ENCODE measurements at places on chromosomes 5 and 9. TPM values are rescaled to one million over a fixed set of nuclear protein-coding genes. Genes with fewer than 3 reads are reported as not detected.

The PRRX2 gene
- polyA plus RNA-seq: 1.2 TPM

The C5orf15 gene
- 7.9 TPM for polyA plus RNA-seq

DNA sequence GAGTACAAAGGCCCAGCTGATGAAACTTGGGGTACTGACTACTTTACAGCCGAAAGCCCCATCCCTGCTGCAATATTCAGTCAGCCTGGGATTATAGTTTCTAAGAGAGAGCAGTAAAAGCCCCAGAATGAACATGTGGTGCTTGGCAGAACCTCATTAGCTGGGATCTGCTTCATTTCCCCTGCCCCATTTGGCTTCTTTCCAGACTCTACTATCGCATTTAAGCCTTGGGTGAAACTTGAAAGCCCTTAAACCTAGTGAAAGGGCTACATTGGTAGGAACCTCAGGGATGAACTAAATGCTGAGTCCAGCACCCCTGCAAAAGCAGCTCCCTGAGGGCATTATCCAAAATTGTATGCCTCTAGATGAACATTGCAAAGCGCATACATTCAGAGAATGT is 631.1 kb downstream of the ACTL7B start:
- no peak for DNase-seq

DNA sequence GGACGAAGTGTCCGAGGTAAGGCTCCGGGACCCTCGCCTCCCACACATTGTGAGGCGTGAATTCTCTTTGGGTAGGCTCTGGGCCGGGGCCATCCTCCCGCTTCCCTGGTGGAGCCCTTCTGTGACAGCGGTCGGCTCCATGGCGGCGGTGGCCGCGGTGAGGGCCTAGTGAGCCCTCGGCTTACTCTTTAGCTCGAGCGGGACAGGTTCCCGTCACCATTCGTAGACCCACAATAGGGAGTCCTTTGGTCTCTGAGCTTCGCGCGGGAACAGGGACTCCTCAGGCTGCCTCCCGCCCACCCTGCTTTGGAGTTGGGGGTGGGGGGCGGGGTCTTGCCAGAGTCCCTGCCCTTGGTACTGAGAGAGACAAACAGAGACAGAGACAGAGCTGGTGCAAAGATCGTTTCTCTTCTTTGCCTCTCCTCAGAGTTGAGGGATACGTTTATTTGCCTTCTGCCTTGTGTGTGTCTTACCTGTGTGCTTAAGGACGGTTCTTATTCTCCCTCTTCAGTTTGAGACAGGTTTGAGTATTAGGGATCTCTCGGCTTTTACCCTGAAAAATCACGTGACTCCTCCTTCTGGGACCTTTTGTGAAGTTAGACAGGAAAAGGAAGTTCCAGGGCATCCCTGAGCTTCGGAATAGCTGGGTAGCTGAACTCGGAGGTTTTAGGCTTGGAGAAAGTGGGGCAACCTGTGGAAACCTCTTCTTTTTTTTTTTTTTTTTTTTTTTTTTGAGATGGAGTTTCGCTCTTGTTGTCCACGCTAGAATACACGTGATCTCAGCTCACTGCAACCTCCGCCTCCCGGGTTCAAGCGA is 833 bp downstream of the ANKHD1 start:
- no peak for DNase-seq

DNA sequence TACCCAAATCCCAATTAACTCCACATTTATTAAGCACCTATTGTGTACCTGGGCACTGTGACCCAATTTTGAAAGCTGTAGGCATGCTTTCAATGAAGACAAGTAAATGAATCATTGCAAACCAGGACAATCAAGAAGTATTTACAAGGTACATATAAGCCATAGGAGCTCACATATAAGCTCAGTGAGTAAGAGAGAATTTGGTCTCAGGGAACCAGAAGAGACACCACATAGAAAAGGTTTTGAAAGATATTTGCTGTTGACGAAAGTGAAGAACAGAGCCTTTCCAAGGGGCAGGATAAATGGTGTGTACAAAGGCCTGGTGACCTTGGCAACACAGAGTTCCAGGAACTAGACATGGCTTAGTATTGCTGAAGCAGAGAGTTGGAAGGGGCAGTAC is 187.6 kb downstream of the CD180 start:
- no peak for DNase-seq

- DNase-seq: no peak
Observed at GRCh38 chr5:116492776-116493175, 81.8 kb downstream of the SEMA6A start.

GRCh38 chr5:149610589-149611255 is 29.4 kb downstream of the ARHGEF37 start:
- DNase-seq: no peak

The TRIM7 gene
- polyA plus RNA-seq: 2.4 TPM

The XRCC4 gene
- polyA plus RNA-seq: 0.91 TPM

- no peak for DNase-seq
Observed at GRCh38 chr5:154465169-154465568, 12.9 kb downstream of the HAND1 start.

The ENHO gene
- polyA plus RNA-seq: 1.7 TPM

The FRMD3 gene
- polyA plus RNA-seq: 0.91 TPM

The PDE6A gene
- polyA plus RNA-seq: not detected

The PPP2CA gene
- polyA plus RNA-seq: 29.5 TPM

The CATSPER3 gene
- 2.2 TPM for polyA plus RNA-seq

DNA sequence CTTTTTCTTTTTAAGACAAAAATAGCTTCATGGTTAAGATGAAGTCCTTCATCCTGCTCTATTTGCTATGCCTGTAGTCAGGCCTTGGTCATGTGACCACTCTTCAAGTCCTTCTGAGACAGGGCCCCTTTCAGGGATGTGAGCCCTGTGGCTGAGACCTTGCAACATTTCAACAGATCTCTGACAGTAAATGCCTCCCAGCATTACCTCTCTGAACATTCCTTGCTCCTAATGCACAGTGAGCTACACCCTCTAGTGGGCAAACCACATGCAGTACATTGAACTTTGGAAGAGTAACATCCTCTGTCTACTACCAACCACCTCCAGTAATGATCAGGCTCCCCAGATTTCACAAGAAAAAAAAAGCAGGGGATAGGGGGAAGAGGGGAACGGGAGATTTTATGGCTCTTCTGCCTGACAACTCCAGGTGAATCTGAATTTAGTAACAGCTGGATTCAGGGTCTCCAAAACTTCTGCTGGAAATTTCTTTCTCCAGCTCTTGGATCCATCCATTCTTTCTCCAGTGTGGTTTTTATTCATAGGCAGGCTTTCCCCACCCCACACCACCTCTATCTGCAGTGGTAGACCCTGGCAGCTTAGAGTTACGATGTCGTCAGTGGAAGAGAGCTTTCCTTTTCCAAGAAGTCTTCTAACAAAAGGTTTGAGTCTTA is 8.9 kb upstream of the FBXO38 start:
- no peak for DNase-seq

- no peak for DNase-seq
Observed at GRCh38 chr5:155342956-155343355, 329.4 kb downstream of the KIF4B start.

The PHF24 gene
- polyA plus RNA-seq: 0.11 TPM

- no peak for DNase-seq
Observed at GRCh38 chr5:173629628-173630027, 13.2 kb upstream of the BOD1 start.

- no peak for DNase-seq
Observed at GRCh38 chr5:58156973-58157701, 302.7 kb downstream of the PLK2 start.

The CEL gene
- polyA plus RNA-seq: 4,565 TPM

GRCh38 chr5:148393390-148393741 is 9.6 kb downstream of the FBXO38 start:
- DNase-seq: no peak

DNA sequence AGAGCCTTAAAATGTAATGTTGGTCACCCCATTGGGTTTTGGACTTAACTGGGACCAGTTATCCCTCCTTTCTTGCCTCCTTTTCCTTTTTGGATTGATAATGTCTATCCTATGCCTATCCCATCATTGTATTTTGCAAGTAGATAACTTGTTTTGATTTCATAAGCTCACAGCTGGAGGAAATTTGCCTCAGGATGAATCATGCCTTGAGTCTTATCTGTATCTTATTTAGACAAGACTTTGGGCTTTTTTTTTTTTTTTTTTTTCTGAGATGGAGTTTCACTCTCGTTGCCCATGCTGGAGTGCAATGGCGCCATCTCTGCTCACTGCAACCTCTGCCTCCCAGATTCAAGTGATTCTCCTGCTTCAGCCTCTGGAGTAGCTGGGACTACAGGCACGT is 443.3 kb downstream of the DNAH5 start:
- no peak for DNase-seq

The ROR2 gene
- polyA plus RNA-seq: 1.2 TPM

DNA sequence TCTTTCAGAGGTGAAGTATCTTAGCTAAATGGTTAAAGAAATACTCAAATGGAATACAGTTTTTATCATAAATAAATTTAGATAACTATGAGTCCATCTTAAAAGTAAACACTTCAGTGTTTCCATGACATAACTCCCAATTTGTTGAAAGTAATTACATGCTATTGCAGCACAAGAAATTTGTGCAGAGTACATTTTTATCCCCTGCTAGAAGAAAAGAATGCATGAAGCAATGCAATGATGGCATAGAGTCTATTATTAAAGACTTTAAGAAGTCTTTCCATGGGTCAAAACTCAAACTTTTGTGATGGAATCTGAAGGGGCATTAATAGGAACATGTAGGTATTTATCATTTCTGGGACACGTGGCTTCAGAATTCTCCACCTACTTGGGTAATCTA is 106.6 kb upstream of the DPYSL3 start:
- no peak for DNase-seq

- no peak for DNase-seq
Observed at GRCh38 chr9:89668216-89668865, 63.5 kb downstream of the GADD45G start.

DNA sequence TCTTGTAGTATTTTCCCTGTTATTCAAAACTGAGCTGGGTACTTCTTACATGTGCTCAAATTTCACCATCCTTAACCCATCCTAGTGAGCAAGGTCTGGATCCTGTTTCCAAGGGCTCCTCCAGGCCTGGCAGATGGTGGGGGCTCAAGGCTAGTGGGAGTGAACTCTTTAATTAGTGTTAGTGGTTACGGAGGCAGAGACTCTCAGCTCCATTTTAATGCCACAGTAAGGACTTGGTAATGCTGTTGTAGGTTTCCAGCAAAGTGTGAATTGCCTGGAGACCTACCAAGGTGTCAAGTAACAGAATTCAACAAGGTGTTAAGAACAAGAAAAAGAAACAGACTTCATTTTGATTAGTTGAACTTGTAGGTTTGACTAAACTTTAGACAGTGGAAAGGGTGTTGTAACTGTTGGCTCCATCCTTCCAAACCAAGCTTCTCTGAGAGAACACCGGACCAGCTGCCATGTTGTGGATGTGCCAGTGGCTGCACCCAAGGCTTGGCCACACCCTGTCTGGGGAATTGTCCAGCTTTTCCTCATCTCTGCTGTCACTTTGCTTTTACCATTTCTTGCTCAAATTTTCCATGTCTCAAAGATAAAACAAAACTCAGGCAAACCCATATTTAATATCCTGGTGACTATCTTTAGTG is 98.7 kb downstream of the ADCY2 start:
- DNase-seq: no peak

The KCNV2 gene
- not detected for polyA plus RNA-seq

DNA sequence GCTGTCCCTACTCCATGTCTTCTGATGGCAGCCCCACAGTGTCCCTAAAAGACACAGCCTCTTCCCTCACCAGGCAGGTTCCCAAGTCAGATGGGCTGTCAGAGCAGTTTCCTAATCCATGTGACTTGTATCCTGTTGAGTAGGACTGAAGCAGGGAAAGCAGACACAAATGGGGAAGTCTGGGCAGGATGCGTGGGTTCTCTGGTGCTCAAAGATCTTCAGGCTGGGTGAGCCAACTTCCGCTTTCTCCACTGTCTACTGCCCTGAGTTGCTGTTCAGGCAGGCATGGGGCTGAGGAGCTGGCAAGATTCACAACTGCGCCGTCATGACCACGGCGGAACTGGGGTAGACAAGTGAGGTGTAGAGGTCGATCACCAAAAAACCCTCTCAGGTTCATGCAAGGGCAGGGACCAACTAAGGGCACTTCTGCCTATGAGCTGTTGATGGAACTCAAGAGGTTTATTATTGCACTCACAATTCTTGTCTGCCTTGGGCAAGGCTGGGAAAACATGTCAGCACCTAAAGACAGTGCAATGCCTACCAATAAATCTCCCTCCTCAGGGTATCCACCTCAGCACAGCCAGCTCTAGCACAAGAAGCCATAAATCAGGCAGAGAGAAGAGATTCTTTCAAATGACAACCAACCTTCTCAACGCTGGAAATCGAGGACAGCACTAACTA is 83.4 kb downstream of the RAPGEF1 start:
- no peak for DNase-seq

DNA sequence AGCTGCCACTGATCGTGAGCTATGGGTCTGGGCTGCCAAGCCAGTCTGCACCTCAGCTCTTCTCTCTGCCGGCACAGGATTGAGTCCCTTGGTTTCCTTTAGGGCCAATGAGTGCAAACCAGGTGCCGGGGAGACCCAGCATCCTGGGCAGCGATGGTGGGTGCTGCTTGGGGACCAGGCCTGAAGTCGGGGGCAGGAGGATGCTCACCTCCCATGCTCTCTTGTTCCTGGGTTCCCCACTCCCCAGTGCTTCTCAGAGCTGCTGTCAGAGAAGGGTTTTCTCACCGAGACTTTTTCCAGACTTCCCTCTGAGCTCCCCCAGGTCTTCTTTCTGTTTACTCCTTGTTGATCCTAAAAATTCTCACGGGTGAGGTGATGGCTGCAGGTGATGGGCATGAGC is 61.2 kb downstream of the IRX1 start:
- no peak for DNase-seq

GRCh38 chr5:93058309-93058708 is 522.7 kb downstream of the NR2F1-AS1 start:
- no peak for DNase-seq

GRCh38 chr5:132489871-132490483 is 596 bp downstream of the IRF1 start:
- DNase-seq: peak; percentile 57

- no peak for DNase-seq
Observed at GRCh38 chr5:80190960-80191359, 64.9 kb downstream of the SERINC5 start.

DNA sequence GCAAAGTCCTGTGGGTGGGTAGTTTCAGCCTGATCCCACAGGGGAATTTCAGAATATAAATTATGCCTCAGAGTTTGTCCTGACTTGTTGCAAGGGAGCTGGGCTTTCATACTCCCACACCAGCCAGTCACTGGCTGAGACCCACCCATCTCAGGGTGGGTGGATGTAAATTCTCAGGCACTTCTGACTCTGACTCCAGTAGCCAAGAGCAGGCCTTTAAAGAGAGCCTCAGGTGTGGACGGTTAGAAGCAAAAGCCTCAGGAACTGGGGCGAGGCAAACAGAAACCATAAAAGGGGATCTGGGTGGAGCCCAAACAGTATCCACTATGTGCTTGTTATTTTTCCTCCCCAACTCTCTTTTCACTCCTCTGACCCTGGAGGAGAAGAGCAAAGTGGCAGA is 28.6 kb upstream of the FBXW11 start:
- no peak for DNase-seq
